Endothelial cell of umbilical vein (primary cell): ENCODE measurements at places on chromosomes 7 and 10.

DNA sequence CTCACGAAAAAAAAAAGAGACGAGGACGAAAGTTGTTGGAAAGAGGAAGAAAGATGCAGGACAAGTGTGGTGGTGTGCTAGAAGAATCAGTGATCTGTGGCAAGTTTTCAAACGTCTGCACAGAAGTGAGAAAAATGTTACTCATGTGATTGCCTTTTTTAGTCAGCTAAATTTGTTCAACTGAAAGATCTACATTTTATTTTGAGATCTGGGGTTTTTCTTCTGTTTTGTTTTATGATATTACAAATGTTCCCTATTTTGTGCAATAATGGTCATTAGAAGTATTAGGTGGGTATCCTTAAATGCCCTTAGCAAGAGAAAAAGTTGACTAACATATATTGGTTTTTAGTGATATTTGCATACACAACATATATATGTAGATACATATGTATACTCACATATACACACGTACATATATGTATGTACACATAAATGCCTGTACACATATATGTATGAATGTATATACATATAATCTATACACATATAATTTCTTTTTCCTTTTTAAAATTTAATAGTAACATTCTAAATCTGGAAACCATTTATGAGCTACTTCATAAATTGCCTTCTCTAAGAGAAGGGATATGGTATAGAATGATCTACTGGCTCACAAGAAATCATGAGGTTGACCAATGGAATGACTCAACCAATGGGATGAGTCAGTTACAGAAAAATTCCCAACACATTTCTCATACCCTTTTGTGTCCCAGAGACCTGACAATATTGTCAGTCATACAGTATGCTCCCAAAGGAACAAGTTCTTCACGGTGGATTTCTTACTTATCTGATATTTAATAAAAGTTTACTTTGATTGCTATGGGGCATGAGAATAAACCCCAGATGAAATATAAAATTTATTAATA, 38.4 kb downstream of the SLC39A12 start:
- no peak for DNase-seq

- no peak for DNase-seq
These were observed 81.8 kb upstream of the PRKAR2B start for GRCh38 chr7:106962751-106963150.

DNA sequence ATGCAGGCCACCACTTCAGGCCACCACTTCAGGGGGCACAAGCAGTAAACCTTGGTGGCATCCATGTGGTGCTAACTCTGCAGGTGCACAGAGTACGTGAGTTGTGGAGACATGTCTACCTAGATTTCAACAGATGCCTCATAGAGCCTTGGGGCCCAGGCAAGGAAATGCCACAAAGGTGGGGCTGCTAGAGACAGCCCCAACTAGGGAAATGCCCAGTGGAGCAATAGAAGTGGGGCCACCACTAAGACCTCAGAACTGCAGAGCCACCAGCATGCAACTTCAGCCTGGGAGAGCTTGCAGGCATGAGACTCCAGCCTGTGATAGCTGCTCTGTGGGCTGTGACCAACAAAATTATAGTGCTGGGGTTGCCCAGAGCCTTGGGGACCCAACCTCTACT, 107.6 kb downstream of the DNAJC1 start:
- DNase-seq: no peak

DNA sequence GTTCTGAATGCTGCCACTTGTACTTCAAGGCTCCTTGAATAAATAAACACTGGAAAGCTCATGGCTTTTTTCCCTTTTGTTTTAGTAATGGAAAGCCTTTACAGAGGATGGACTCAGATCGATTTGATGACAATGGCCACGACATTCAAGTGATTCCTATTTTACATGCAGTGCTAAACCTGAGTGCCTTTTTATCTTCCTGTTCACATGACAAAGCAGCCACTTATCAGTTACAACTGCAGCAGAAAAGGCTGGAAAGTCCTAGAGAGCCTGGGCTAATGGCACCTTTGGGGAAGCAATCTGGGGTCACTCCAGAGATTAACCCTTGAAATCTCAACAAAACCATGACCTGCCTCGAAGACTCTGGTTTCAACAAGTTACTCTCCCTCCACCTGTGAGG, 249.0 kb upstream of the AUTS2 start:
- no peak for DNase-seq

DNA sequence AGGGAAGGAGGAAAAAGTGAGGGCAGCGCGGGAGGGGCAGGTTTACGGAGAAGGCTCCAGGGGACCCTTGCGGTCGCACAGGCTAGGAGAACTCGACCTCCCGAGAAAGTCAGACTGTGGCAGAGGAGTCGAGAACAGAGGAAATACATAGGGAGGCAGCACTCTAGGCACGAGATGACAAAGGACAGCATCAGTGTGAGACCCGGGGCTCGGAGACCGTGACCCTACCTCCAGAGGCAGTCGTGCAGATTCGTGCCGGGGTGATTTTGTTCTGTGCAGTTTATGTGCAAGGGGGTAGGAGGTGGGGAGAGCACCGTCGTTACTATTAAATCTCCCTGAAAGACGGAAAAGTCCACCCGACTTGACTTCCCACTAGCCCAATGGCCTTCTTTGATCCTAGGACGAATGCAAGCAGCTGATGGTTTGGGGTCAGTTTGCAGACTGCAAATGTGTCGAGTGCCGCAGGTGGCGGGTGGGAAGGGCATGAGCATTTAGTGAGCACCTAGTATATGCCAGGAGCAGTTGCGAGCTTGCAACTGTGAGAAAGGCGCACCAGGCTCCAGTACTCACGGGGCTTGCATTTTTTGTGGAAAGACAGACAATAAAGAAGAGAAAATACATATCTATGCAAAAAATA, 674 bp upstream of the OSBPL3 start:
- DNase-seq: peak; percentile 54

DNA sequence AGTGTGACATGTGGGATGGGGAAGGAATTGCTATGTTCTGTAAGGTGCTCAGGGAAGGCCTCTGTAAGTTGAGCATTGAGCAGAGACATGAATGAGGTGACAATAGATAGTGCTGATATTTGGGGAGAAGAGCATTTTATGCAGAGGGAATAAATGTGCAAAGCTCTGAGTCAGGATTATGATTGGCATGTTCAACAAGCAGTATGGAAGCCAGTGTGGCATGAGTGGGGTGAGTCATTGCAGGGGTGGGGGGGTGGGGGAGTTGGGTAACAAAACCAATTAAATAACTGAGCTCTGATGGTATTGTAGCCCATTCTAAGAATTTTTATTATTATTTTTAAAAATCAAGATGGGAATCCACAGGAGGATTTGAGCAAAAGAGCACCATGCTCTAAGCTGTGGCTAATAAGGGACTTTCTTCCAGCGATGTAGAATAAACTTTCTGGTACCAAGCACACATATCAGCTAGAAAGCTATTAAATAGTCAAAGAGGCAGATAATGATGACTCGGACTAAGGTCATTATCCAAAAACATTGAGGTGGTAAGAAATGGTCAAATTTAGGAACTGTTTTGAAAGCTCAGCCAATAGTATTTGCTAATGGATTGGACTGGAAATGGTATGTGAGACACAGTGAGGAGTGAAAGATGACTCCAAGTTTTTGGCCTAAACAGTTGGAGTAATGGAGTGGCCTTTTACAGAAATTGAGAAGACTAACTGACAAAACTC, 96.4 kb downstream of the PRKG1 start:
- no peak for DNase-seq

DNA sequence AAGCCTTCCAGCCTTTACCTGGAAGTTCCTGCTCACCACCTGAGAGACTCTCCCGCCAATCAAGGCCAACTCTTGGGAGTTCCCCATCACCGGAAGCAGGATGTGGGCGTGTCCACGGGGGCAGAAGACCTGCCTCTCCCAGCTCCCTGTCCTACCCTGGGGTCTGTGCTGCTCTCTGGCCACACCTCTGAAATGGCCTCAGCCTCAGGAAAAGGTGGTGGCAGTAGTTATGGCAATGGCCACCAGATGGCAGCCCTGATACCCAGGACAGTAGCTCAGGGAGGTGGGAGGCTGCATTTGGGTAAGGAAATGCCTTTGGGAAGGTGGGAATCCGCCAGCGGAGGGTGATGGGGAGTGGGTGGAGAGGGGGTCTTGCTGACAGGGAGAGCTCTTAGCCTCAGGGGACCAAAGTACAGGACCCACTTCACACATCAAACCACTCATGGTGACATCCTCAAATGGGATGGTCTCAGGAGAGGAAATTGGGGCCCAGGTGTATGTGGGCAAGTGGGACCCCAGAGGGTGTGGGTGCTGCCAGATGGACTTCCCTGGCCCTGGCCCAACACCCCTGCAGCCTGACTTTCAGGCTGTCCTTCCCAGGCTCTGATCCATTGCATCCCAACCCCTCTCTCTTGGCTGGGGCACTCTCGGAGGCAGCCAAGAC, 33.9 kb downstream of the KAZALD1 start:
- peak; percentile 63 for DNase-seq

DNA sequence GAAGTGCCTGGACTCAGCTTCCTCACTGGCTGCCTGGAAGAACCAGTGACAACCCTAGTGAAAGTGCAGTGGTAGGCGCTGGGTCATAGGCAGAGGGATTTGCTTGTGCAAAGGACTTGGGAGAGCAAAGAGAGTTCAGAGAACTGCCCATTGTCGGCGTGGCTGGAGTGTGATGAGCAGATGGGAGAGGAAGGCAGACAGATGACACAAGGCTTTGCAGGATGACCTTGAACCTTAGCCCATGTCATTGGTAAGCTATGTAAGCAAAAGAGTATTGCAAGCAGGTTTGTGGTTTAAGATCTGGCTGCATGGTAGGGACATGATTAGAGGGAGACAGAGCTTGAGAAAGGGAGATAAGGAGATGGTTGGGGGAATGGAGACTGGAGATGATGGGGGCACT, 35.3 kb upstream of the NOBOX start:
- DNase-seq: no peak

- no peak for DNase-seq
These were observed 5.6 kb downstream of the RAPGEF5 start for GRCh38 chr7:22351329-22351692.

DNA sequence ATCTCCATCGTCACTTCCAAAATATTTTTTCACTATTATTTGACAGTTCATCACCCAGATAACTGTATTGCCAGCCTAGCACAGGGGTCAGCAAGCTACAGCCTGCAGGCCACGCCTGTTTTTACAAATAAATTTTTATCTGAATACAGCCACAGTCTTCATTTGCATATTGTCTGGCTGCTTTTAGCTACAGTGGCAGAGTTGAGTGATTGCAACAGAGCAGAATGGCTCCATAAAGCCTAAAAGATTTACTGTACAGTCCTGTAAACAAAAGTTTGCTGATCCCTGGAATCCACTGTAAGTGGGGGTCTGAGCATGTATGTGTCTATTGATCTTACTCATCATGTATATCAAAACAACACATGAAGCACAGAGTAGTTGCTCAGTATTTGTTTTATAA, 45.9 kb upstream of the GNAI1 start:
- no peak for DNase-seq

DNA sequence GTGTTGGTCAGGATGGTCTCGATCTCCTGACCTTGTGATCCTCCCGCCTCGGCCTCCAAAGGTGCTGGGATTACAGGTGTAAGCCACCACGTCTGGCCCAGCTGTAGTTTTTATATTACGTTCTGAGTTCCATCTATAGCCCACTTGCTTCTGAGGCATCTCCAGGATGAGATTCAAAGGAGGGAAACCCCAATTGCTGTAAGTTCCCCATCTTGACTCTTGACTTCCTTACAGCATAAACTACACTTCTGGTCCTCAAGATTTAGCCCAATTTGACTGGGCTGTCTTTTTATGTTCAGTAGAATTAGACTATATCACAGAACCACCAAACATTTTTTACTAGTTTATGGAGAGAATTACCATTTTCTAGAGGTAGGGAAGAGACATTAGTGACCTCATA, 44.3 kb downstream of the CCM2 start:
- no peak for DNase-seq

DNA sequence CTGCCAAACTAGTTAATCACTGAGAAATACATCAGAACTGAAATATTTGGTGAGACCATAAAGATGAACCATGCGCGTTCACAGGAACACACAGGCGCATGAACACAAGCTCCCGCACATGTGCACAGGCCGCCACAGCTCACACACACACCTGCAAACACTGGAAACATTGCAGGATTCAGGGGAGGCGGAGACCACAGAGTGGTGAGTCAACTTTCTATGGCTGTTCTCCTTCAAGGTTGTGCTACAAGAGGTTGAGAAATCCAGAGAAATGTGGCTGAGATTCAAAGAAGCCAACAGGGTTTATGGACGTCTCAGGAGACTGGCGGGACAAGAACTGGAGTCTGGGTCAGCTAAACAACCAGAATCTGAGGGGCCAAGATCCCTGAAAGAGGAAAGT, 17.8 kb downstream of the ESYT2 start:
- DNase-seq: no peak

GRCh38 chr10:9222917-9223316, 1168.4 kb downstream of the GATA3 start:
- DNase-seq: no peak

- DNase-seq: no peak
These were observed 83.1 kb downstream of the ADCY1 start for GRCh38 chr7:45657136-45657889.

DNA sequence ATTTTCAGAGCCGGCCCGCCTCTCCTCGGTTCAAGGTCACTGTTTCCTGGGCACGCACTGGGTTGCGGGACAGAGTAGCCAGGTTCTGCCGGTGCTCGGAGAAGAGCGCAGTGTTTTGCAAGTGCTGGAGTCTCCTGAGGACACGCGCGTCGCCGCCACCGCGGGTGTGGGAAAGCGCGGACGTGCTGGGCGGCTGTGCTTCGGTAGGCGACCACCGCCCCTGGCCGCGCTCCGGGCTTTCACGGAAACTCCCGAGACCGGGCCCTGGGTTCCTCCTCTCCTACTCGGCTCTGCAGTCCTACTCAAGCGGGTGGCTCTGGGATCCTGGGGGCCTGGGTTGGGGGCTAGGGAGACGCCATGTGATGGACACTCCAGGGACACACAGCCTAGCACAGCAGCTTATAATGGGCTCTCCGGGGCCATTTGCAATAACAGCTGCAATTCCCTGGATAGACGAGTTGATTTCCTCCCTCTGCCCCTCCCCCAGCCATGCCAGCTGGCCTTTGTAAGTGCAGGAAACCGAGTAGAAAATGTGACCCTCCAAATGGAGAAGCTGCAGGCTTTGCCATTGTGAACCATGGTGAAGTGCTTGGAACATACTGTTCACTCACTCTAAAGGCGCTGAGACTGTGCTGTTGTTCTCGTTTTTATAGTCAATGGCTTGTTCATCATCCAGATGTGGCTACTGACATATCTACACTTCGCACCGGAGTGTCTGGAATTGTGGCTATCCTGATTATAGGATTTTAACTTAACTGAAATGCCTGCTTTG, 2.1 kb downstream of the FRAT1 start:
- DNase-seq: peak; percentile 26
